Endothelial cell (in vitro differentiated cells): ENCODE measurements at places on chromosomes 4 and X.

GRCh38 chr4:77044461-77045150, 31.2 kb downstream of the CCNI start:
- DNase-seq: no peak

GRCh38 chr4:101885574-101885973, 95.0 kb downstream of the BANK1 start:
- DNase-seq: no peak

DNA sequence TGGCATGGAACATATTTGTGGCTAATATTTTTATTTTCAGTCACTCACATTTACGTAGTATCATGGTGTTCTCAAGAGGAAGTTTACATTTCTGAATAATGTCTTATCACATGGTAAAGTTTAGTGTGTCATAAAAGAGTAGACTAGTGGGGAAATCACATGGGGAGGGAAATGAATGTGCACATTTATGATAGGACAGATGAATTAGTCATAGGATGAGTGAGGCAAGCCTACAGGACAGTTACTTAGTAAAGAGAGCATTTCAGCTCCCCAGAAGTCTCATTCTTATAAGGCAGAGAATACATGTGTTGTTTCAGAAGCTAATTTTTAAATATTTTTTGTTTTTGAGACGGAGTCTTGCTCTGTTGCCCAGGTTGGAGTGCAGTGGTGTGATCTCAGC, 6.2 kb downstream of the GK start:
- DNase-seq: no peak

DNA sequence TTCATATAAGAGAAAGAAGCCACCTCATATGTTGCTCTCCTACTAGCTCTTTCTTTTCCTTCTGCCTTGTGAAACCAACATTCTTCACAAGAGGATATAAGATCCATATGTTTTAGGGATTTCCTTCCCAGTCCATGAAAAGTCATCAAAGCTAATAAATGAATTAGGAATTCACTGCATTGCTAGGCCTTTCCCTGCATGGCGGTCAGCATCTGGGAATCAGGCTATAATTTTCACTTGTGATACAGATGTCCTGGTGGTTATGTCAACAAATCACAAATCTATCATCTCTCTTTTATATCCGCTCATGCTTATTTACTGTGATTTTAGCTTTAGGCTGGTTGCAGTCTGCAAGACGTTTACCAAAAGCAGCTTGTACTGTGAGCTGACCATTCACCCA, 510.0 kb downstream of the NLGN4X start:
- DNase-seq: no peak

DNA sequence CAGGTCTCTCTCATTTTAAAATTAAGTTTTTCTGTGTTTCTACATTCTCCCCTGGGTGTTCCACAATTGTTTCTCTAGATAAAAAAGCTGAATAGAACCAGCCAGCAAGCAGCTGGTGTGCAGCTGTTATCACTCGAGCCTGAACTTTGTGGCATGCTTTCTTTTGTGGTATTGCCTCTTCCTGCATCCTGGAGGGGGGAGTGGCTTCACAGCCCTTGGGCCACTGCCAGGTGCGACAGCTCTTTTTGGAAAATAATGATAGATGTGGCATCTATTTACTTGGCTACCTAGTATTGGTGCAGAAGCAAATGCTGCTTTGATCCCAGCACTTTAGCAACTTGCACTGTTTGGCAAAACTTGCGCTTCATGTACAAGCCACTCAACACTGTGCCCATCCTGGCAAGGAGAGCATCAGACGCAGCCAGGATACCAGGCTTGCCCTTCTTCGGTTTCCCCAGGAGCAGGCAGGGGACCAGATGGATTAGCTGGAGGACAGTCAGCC, 69.4 kb downstream of the HMGB2 start:
- DNase-seq: peak; percentile 21

- no peak for DNase-seq
Observed at GRCh38 chr4:129364747-129365452, 268.9 kb downstream of the C4orf33 start.

DNA sequence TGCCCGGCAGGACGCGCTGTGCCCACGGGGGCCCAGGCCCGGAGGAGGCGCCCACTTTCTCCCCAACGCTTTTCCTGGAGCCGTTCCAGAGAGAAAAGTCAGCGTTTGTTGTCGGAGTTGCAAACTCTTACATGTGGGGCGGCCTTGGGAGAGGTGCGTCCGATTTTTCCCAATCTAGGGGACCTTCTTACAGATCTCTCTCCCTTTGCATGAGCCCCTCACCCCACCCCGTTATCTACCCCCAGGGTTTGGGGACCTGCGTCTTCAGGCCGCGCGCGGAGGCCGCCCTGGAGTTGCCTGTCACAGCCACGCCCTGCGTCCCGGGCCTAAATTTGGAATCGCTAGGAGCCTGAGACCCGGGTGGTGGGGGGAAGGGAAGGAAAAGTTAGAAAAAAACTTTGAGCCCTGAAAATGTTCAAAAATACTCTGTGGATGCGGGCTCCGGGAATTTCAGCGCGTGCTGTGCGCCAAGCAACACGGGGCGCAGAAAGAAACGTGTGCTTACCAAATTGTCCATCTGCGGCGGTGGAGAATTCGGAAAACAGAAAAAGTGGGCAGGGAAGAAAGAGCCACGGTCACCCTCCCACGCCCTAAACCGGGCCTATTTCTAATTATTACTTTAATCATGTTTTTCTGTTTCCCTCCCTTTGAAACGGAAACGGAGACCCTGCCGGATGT, 587 bp downstream of the CD99 start:
- peak; percentile 21 for DNase-seq

- no peak for DNase-seq
Observed at GRCh38 chr4:90165883-90166282, 38.7 kb downstream of the CCSER1 start.

- no peak for DNase-seq
Observed at GRCh38 chrX:87338510-87338909, 179.1 kb upstream of the KLHL4 start.

- no peak for DNase-seq
Observed at GRCh38 chr4:98480535-98480934, 177.9 kb downstream of the TSPAN5 start.

GRCh38 chrX:123525123-123525725, 207.6 kb downstream of the THOC2 start:
- DNase-seq: no peak

GRCh38 chr4:148151806-148152205, 290.4 kb downstream of the NR3C2 start:
- no peak for DNase-seq

GRCh38 chrX:71253253-71254091, 468 bp downstream of the ZMYM3 start:
- DNase-seq: peak; percentile 61

DNA sequence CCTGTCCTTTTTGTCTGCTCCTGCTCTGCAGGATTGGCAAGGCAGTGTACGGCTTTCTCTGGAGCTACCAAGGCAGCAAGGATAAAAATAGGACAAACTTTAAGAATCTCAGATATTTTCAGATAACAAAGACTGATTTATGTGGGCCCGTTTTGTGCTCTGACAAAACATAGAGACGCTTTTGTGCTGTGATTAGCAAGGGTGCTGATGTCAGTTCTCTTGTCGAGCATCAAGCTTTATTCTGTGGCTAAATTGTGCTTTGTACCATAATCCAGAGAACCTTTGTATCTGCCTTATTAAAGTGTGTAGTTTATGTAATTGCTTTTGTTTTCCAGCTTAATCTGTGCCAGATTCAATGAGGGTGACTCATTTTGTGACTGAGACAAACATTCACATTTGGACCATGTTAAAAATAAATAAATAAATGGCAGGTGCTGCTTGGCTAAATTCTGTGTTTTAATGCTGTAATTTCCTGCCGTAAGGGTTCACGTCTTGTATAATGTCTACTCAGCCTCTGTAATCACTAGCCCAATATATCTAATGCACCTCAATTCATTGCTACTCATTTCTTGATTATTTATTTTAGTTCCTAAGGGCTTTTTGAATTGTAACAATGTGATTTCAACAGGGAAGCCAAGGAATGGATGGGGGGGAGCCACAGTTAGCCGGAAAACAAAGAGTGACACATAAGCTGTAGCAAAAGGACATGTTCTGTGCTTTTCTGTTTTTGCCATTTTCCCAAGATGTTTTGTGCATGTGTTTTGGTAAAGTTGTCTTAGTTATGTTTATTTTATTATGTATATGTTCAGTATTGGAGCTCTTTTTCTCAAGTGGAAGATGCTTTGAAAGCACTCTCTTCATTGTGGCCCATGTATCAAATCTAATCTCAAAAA, 75.1 kb downstream of the GAB1 start:
- no peak for DNase-seq

GRCh38 chr4:127993151-127993550, 27.9 kb downstream of the ABHD18 start:
- DNase-seq: no peak

- DNase-seq: no peak
Observed at GRCh38 chrX:66751136-66751782, 112.4 kb upstream of the EDA2R start.

DNA sequence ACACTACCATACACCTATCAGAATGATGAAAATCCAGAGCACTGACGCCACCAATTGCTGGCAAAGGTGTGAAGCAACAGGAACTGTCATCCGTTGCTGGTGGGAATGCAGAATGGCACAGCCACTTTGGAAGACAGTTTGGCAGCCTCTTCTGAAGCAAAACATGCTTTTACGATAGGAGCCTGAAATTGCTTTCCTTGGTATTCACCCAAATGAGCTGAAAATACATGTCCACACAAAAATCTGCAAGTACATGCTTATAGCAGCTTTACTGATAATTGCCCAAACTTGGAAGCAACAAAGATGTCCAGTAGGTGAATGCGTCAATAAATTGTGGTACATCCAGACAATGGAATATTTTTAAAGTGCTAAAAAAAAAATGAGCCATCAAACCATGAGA, 322.8 kb upstream of the FAT1 start:
- no peak for DNase-seq

- DNase-seq: no peak
Observed at GRCh38 chr4:36099509-36099908, 144.8 kb downstream of the ARAP2 start.

DNA sequence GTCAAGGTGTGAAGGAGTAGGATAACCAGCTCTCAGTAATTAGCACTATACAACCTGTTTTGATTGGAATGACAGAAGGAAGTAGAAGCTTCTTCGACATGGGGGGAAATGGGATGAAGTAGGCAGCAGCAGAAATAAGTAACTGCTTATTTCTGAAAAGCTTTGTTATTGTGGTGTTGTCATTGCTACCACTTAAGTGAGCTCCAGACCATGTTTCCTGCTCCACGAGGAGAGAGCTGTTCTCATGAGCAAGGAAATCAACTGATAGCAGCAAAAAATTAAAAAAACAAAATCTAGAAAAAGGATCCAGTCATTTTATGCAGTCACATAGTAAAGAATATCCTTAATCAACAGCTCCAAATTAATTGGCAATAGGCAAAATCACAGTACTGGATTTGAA, 106.1 kb upstream of the TLL1 start:
- no peak for DNase-seq

DNA sequence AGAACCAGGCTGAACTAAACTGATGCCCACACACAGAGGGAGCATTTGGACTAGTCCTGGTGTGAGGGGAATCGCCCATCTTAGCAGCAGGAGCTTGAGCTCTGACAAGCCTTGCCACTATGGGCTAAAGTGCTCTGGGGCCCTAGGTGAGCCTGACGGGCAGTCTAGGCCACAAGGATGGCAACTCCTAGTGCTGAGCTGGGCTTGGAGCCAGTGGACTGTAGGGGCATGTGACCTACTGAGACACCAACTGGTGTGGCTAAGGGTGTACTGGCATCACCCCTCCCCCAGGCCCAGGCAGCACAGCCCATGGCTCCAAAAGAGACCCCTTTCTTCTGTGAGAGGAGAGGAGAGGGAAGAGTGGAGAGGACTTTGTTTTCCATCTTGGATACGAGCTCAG, 14.5 kb downstream of the CENPU start:
- DNase-seq: no peak

DNA sequence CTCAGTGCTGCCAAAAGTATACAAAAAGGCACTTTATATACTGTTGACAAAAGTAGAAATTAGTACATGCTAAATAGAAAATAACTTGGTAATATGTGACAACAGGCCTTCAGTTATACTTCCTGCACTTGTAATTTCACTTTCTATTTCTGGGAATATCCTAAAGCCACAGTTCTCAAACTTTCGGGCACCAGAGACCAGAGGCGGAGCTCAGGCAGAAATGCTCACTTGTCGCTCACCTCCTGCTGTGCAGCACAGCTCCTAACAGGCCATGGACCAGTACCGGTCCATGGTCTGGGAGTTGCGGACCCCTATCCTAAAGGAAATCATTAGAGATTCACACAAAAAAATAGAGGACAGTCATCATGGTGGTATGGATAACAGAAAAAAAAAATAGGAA, 25.7 kb downstream of the ACSL4 start:
- no peak for DNase-seq

- DNase-seq: no peak
Observed at GRCh38 chr4:6179362-6179761, 21.0 kb downstream of the JAKMIP1 start.

GRCh38 chr4:101992446-101992845, 201.9 kb downstream of the BANK1 start:
- no peak for DNase-seq

GRCh38 chr4:96315815-96316214, 475.9 kb downstream of the PDHA2 start:
- DNase-seq: no peak

DNA sequence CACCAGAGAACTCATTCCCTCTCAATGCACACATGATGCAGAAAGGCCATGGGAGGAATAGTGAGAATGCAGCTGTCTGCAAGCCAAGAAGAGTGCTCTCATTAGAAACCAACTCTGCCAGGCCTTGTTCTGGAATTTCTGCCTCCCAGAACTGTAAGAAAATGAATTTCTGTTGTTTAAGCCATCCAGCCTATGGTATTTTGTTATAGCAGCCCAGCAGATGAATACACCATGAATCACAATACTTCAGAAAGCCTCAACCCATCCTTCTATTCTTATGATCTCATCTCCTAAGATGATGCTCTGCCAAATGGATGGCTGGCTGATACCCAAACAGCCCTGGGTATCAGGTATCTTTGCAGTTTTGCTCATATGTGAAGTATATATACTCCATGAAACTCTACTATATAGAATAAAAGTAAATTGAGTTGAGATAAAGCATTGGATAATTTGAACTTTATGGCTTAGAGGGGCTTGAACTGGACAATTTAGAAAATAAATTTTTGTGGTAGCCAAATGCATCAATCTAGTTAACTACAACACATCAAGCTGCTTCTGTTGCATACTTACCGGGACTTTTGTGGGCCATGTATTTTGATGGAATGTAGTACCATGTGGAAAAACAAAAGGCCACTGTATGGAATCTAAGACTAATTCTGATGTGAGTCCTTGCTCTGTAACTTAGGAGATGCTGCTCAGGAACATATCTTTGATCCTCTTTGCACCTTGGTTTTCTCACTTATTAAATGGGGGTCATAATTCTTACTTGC, 245.9 kb downstream of the HS3ST1 start:
- no peak for DNase-seq
